ENCODE measurements at places on chromosomes 1 and 21.

DNA sequence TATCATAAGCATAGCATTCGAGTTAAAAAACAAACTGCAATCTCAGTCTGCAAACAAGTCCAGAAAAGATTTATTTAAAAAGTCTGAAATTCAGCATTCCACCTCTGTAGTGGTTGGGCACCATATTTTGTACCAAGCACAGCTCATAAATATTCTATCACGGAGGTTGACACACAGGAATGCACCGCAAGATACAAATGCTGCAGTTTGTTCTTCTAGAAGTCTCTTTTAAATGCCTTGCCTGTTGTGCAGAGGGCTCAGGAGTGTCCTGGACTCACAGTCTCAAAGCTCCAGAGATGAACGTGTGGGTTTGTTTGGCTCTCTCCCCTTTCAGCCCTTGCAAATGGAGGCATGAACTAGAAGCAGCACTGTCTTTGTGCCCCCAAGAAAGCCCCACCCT, 212.4 kb upstream of the USP24 start:
- DNase-seq = no peak

GRCh38 chr1:223248770-223249140, 105.7 kb upstream of the TLR5 start:
- DNase-seq = no peak

- DNase-seq = no peak
Measured at GRCh38 chr1:157830887-157831286, 10.7 kb downstream of the CD5L start.

DNA sequence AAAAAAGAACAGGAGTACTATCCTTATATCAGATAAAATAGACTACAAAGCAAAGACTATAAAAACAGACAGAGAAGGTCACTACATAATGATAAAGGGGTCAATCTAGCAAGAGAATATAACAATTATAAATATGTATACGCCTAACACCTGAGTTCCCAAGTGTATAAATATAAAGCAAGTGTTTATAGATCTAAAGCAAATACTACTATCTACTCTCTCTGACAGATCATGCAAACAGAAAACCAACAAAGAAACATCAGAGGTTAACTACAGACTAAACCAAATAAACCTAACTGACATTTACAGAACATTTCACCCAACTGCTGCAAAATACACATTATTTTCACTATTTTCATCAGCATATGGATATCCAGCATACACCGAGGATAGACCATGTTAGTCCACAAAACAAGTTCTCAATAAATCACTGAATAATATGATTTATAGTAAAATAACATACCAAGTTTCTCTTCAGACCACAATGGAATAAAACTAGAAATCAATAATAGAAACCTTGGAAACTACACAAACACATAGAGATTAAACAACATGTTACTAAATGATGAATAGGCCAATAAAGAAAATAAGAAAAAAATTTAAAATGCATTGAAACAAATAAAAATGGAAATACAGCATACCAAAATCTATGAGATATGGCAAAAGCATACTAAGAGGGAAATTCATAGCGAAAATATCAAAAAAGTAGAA, 22.7 kb downstream of the UCHL5 start:
- no peak for DNase-seq

DNA sequence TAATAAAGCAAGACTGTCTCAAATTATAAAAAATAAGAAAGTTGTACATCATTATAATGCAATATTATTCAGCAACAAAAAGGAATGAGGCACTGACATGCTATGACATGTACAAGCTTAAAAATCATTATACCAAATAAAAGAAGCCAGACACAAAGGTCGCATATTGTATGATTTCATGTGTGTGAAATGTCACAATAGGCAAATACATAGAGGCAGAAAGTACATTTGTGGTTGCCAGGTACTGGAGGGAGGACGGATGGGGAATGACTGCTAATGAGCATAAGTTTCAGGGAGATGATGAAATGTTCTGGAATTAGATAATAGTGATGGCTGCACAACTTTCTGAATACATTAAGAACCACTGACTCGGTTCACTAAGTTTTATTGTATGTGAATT, 73.6 kb upstream of the NBPF3 start:
- no peak for DNase-seq

DNA sequence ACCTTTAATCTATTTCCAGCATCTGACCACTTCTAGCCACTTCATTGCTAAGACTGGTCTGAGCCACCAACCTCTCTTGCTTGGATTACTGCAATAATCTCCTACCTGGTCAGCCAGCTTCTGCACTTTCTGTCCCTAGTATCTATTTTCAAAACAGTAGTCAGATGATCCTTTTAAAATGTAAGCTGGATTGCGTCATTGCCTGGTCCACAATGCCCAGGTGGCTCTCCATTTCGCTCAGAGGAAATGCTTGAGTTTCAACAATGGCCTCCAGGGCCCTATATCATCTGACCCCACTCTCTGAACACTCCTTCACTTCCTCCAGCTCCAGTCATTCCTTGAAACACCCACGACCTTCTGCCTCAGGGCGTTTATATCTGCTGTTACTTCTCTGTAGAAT, 2.3 kb downstream of the FYB2 start:
- DNase-seq = no peak
